T-cell (primary cell): ENCODE measurements at places on chromosomes 7 and 10. TPM values are rescaled to one million over a fixed set of nuclear protein-coding genes. Genes with fewer than 3 reads are reported as not detected.
A peak's percentile ranks its signal among the peaks of the same experiment; 100 is the strongest.

DNA sequence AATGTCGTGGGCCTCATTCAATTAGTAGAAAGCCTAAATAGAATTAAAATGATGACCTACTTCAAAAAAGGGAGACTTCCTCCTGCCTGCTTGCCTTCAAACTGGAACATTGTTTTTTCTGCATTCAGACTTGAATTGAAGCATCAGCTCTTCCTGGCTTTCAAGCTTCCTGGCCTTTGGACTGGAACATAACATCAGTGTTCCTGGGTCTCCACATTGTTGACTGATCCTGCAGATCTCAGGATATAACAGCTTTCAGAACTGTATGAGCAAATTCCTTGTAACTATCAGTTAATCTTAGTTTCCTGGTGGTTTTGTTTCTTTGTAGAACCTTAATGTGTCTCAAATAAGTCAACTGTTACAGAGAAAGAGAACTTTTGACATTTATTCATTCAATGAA lies 18.6 kb downstream of the MAGI2 start:
- H3K36me3 ChIP-seq: no peaks in the 10 kb centered on the region
- H3K4me3 ChIP-seq: no peak overlapping the region
- H3K27me3 ChIP-seq: no peaks in the 10 kb centered on the region
- DNase-seq: no peak

DNA sequence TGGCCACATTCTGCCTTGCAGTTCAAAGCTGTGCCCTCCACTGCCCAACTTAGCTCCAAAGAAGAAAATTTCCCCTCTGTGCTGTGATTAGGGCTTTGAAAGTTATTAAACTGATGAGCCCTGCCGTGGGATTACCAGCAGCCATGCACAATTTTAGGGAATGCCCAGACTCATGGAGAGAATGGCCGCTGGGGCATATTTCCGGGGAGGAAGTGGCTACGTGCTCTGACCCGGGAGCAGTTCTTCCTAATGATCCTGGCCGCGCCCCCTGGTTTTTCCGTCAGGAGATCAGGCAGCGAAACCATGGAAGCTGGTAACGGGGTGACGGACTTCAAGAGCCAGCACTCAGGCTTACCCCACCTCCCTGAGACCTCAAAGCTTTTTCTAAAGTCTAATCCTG lies 365.5 kb upstream of the PFKP start:
- no peaks in the 10 kb centered on the region for H3K36me3 ChIP-seq
- H3K27ac ChIP-seq: no peak overlapping the region
- no peak for DNase-seq
- H3K4me3 ChIP-seq: no peak overlapping the region

DNA sequence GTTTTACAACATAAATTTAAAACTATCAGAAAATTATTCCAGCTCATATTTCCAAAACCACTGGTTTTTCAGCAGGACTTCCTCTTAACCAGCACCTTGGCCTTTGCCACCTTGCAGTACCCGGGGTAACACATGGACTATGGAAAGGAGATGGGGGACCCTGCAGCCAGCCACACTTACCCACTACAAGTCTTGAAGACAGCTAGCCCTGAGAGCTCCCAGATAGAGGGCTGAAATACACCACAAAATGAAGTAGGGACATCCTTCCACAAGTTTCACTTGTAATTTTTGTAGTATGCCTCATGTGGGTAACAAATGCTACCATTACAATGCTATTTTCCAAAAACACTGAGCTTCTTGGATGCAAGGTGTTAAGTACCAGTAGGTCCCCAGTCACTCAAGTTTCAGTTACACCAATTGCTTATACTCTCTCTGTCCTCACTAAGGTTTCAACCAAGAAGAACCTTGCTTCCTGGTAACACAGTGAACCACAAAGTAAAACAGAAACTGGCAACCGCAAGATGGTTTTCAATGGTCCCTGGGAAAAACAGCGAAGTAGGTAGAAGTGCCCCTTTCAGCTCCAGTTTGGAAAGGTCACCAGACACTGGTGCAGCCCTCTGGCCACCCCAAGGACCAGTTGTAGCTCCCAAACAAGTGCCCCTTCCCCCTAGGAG lies 110.9 kb downstream of the SGMS1 start:
- no peak for DNase-seq
- H3K4me3 ChIP-seq: peak overlapping the region; percentile 13
- H3K27ac ChIP-seq: peak overlapping the region; percentile 33
- no peaks in the 10 kb centered on the region for H3K27me3 ChIP-seq
- H3K4me1 ChIP-seq: peaks cover 25% of the 10 kb centered on the region

DNA sequence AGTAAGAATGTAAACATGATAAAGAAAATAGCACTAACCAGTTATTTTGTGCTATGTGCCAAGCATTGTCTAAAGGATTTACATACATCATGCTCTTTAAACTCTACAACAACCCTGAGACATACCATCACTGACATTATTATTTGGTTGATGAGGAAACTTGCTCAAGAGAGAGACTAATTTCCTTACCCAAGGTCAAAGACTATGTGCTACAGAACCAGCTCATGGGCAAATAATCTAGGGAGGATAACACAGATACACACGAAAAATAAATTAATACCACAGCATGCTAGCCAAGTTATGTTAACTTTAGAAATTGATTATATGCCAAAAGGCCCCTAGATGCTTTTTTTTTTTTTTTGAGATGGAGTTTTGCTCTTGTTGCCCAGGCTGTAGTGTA lies 2.7 kb downstream of the ANKRD16 start:
- DNase-seq: no peak
- no peak overlapping the region for H3K4me3 ChIP-seq
- no peaks in the 10 kb centered on the region for H3K27me3 ChIP-seq
- H3K36me3 ChIP-seq: peaks cover 12% of the 10 kb centered on the region
- H3K27ac ChIP-seq: no peak overlapping the region

- no peak overlapping the region for H3K27ac ChIP-seq
- H3K36me3 ChIP-seq: no peaks in the 10 kb centered on the region
- H3K27me3 ChIP-seq: no peaks in the 10 kb centered on the region
Observed at GRCh38 chr10:47065903-47066302, 154.7 kb downstream of the PTPN20 start.

GRCh38 chr7:27329909-27330308 lies 87.3 kb downstream of the EVX1 start:
- H3K27ac ChIP-seq: no peak overlapping the region
- DNase-seq: no peak
- H3K4me1 ChIP-seq: no peaks in the 10 kb centered on the region
- no peaks in the 10 kb centered on the region for H3K36me3 ChIP-seq

GRCh38 chr10:48582970-48583369 lies 21.9 kb downstream of the ARHGAP22 start:
- no peaks in the 10 kb centered on the region for H3K36me3 ChIP-seq
- H3K4me3 ChIP-seq: no peak overlapping the region
- DNase-seq: no peak
- no peak overlapping the region for H3K27ac ChIP-seq

NFE2L3 gene
- 2.2 TPM for total RNA-seq

JCAD gene
- 0.32 TPM for total RNA-seq

COPS6 gene
- 68.3 TPM for total RNA-seq

SLC26A3 gene
- not detected for total RNA-seq

CNNM1 gene
- 0.25 TPM for total RNA-seq

TBXAS1 gene
- 14.2 TPM for total RNA-seq
